ENCODE measurements at places on chromosomes 16 and 17.

- DNase-seq = peak; percentile 73
These were observed 5.7 kb downstream of the DLG4 start for GRCh38 chr17:7213895-7214299.

- no peak for DNase-seq
These were observed 92.8 kb downstream of the GAS7 start for GRCh38 chr17:10105513-10106001.

GRCh38 chr16:82892324-82892723 is 265.6 kb downstream of the CDH13 start:
- DNase-seq = no peak

DNA sequence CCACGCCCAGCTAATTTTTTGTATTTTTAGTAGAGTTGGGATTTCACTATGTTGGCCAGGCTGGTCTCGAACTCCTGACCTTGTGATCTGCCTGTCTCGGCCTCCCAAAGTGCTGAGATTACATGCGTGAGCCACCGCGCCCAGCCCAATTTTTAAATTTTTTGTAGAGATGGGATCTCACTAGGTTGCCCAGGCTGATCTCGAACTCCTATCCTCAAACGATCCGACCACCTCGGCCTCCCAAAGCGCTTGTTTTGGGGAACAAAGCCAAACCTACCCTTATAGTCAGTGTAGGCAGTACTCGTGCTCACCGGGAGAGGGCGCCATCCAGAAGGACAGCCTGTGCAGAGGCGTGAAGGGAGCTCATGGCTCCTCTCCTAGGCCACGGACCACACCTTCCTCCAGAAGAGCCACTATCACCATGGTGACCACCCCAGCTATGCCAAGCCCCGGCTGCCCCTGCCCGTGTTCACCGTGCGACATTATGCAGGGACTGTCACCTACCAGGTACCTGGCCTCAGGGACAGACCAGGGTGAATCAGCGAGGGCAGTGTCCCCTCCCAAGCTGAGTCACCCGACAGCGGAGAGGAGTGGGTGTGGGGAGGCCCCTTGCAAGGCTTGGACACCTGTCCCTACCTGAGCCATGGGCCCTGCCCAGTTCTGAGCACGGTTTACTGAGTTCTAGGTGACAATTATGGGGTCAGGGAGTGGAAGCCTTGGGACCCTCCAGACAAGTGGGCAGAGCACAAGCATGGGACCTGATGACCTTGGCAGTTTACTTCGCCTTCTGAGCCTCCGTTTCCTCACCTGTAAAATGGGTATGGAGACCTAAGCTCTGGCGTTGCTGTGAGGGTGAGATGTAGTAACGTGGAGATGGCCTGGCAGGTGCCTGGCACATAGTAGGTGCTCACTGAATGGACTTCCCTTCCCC is 13.7 kb downstream of the MYO15B start:
- peak; percentile 75 for DNase-seq

GRCh38 chr16:20952139-20952920 is 51.8 kb downstream of the LYRM1 start:
- no peak for DNase-seq

DNA sequence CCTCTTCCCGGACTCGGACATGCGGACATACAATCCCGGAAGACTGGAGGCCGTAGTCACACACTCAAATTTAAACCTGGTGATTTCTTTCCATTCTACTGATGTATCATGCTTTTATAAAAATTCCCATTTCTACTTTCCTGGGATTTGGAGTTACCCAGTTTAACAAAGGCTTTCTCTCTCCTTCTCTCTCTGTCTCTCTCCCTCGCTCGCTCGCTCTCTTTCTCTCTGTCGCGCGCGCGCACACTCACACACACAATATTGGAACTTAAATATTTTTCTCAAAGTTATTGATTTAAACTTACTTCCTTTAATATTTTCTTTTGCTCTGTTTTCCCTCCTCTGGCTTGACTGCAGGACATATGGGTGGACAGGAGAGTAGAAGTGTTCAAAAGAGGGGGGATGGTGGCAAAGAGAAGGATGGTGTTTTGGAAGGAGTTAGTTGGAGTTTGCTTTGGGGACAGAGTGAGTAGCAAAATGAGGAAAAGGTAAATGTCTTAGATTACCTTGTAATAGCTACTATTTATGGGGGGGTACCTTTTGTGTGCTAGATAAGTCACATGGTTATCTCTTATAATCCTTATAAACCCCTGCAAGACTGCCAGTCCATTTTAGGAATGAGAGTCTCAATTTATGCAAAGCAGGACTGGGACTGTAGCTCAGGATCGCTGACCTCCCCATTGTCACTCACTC is 878 bp upstream of the TRIM25 start:
- DNase-seq = peak; percentile 19

- no peak for DNase-seq
These were observed 15.0 kb upstream of the ADORA2B start for GRCh38 chr17:15929941-15930340.

GRCh38 chr17:18261146-18261515 is 669 bp downstream of the MIEF2 start:
- peak; percentile 58 for DNase-seq

DNA sequence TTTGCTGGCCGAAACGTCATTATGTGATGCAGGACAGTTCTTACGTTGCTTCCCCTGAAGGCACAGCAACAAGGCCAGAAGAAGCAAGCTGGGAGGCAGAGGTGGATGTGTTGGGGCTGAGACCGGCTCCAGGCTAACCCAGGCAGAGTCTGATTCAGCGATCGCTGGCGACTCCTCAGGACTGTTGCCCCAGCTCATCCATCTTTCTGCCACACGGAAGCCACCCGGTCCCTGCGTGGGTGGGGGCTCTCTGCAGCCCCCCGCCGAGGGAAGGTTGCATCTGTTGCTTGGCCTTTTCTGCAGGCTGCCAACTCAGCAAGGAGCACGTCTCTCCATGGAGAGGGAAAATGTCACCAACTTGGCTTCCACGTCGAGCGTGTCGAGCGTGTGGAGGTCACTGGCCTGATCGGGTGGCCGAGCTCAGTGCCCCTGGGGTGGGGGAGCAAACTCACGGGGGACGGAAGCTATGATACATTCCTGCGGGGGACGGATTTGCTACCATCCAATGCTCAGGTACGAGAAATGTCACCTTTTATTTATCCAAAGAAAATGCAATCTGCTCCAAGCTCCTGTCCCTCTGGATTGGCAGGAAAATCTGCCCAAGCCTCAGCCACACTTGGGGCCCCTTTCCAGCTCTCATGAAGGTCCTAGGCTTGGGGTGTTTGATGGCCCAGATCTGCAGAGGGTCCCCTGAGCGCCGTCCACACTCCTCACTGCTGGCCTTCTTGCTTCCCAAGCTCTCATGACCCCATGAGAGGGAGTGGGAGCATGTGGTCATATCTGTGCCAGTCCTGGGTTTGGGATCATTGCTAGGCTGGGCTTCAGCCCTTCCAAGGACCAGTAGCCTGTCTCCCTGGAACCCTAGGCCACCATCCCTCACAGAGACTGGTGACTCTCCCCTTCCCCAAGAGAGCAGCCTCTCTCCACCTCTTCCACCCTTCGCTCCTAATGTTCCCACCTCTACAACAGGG is 69.4 kb downstream of the RPH3AL start:
- DNase-seq = no peak

GRCh38 chr16:20023190-20023589 is 50.5 kb downstream of the GPR139 start:
- DNase-seq = no peak

DNA sequence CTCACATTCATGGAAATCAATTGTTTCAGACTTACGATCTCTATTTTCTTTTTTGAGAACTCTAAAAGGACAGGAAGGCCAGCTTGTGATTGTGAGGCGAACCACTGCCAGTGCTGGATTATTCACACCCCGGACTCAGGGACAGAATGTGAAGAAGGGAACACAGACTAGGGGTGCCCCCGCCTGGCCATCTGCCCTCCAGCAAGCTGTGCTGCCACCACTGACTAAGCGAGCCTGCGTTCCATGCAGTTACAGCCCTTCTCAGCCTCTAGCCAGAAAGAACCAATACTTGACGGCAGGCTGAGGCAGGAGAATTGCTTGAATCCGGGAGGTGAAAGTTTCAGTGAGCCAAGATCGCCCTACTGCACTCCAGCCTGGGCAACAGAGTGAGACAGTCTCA is 2.8 kb downstream of the HAGH start:
- DNase-seq = peak; percentile 24

DNA sequence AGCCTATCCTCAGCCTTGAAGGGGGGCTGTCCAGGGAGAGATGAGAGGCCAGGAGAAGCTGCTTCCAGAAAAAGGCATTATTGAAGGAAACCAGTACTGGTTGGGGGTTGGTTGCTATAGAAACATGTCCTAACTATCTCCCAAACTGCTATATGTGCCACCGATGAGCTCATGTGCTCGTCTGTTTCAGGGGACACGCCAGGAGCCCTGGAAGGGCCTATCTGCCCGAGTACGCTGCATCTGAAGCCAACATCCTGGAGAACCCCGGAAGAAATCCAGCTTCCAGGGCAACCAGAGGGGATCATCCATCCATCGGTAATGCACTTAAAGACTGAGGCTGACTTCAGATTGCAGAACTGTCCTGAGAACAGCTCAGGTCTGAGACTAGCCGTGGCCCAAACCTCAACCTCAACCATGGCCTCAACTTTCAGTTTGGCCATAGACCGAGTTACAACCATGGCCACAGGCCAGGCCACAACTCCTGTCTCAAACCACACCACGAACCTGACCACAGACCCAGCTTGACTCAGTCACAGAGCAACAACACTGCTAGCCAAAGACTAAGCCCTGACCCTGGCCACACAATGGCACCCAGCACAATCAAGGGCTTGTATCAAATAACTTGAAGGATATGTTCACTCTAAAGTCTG is 10.2 kb downstream of the PITPNM3 start:
- DNase-seq = no peak

DNA sequence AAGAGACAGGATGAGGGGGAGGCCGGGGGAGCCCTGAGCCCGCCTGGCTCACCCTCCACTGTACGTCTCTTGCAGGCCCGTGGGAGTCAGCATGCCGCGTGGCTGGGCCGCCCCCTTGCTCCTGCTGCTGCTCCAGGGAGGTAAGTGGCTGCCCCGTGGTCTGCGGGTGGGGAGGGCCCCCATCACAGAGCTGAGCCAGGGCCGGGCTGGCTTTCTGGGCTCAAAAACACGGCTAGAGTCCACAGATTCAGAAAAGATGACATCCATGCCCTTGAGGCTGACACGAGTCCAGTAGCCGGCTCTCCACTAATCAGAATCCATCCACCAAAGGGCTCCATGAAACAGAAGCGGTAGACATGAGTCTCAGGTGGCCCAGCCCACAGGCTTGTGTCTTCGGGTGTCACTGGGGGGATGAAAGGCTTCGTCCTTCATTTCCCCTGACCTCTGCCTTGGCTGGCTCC is 28.0 kb downstream of the IL21R start:
- no peak for DNase-seq

DNA sequence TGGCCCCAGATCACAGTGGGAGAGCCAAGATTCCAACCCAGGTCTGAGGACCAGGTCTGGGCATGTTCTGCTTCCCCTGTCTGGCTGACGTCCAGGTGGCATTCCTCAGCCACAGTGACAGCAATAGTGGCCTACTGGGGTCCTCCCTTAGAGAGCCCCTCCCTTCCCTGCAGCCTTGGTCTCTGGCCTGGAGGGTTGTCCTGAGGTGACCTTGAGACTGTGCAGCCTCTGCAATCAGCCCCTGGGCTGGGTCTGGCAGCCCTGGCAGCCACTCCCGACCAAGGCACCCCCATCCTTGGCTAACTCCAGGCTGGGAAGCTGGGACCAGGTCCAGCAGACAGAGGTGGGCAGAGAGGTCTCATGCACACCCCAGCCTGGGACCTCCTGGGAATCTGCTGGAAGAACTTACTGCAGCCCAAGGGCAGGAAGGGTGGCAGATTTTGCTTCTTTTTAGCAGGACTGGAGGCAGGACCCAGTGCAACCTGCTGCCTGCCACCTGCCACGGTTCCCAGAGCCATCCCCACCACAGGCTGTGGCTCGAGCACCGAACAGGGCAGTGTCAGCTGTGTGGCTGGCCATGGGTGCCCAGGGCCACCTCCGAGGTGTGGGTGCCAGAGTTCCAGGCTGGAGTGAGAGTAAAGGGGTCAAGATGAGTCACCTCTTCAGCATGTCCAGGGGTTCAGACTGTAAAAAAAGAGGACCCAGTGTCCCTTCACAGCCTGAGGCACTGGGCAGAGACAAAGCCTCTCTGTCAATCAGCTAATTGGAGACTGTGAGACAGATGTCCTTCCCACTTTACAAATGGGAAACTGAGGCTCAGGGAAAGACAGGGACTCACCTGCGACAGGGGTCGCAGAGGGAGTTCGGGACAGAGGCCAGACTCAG is 12.6 kb downstream of the GRB7 start:
- DNase-seq = no peak

- no peak for DNase-seq
These were observed 173.8 kb upstream of the CCL2 start for GRCh38 chr17:34081269-34081668.

- DNase-seq = no peak
These were observed 19.6 kb upstream of the PHF12 start for GRCh38 chr17:28970879-28971278.

DNA sequence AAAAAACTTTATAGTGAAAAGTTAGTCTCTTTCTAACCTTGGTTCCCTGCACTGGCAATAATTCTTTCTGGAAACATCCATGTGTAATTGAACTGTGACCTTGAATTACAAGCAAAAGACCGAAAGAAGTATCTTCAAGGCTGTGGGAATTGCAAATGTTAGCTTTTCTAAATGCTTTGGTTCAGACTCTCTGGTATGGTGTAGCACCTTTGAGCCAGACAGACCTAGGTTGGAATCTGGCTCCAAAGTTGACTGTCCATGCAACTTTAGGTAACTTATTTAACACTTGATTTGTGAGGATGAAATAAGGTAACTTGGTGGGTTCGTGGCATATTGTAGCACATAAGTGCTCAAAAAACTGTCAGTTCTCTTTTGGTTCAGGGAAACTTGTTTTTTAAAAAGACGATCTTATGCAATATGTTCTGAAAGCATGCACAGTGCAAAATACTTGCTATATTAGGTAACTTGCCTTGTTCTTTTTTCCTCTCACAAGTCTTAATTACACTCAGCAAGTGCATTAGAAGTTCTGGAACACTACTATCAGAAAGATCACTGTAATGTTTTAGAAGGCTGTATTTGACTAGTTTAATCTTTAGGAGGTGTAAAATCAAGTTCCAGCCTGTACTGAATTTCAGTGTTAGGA is 46.3 kb downstream of the TANGO6 start:
- DNase-seq = no peak

GRCh38 chr17:59361916-59362810 is 30.7 kb downstream of the YPEL2 start:
- peak; percentile 45 for DNase-seq
